Vagina (tissue), 2 donors: ENCODE measurements at places on chromosomes 4 and X.

- DNase-seq = no peak
Observed at GRCh38 chr4:109235683-109236082, 66.8 kb downstream of the COL25A1 start.

- DNase-seq = no peak
Observed at GRCh38 chr4:147381749-147382148, 99.1 kb upstream of the EDNRA start.

DNA sequence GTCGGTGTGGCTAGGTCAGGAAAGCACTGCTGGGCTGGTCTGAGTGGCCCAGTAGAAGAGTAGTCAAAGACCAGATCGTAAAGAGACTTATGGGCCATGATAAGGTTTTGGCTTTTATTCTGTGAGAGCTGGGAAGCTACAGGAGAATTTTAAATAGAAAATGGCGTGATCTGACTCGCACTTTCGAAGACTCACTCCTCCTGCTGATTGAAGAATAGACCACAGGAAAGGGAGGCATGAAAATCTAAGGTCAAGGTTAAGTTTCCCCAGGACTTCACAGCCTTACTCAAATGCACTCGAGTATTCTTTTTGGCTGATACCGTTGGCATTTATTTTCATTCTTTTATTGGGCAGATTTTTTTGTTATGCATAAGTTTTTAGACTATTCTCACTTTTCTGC is 231.4 kb upstream of the ANKRD50 start:
- no peak for DNase-seq

- DNase-seq = no peak
Observed at GRCh38 chr4:181647396-181648147, 595.6 kb upstream of the TENM3 start.

DNA sequence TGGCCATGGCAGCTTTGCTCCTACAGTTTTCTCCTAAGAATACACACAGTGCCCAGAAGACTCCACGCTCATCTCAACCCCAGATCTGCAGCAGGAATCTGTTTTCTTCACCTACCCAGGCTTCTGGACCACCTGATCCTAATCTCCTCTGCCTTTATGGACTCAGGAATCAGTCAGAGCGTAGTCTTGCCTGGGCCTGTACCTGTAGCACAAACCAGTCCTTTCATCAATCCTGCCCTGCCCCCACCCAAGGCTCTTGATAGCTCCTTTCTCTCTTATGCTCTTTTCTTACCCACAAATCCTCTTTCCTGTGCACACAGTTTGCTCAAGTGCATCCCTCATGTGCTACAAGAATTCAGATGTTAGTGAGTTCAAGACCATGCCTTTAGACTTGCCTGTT is 89.7 kb downstream of the ZNF718 start:
- DNase-seq = no peak

DNA sequence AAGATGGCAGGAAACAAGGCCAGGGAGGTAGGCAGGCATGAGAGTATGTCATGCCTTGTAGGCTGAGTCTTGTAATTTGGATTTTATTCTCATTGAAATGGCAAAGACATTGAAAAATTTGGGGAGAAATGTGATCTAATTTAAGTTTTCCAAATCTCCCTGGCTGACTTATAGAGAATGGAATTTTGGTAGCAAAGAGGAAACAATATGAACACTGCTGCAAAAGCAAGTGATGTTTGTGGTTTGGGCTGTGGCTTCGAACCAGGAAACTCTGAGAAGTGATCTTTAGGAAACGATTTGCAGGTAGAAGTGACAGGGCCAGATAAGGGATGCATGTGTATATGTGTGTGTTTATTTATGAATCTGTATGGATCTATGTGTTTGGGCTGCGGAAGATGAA is 35.6 kb downstream of the ARSJ start:
- DNase-seq = no peak

DNA sequence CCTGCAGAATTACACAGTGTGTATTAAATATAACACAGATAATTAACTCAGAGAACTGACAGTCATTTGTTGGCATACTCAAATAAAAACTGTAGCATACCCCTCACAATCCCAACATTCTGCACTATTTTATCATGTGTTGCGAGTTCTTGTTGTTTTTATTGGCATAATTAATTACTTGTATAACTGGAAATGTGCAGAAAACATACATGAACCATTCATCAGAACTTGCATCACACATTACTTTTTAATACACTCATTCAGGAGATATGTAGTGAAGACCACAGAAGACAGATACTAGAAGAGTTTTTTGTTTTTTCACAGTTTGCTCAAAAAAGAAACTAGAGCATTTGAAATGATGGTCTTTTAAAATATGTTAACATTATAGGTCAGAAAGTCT is 74.6 kb upstream of the NEIL3 start:
- no peak for DNase-seq

DNA sequence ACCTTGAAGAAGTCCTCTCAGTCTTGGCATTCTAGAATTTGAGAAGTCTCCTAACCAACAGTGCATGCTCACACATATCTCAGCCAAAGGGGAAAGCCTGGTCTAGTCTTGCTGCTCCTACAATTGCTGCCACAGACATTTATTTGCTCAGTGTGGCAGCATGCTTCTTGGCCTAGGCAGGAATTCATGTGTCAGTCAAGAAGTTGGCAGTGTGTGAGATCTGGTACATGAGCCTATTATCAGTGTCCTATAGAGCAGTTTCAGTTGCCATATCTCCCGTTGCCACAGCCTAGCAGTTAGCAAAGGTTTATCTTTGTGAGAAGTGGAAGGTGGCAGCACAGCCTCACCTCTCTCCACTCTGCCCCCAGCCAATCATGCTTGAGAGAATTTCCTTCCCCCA is 176.9 kb upstream of the ARHGEF9 start:
- no peak for DNase-seq
